Lung (tissue), 17 donors: ENCODE measurements at places on chromosomes 11 and 22.

DNA sequence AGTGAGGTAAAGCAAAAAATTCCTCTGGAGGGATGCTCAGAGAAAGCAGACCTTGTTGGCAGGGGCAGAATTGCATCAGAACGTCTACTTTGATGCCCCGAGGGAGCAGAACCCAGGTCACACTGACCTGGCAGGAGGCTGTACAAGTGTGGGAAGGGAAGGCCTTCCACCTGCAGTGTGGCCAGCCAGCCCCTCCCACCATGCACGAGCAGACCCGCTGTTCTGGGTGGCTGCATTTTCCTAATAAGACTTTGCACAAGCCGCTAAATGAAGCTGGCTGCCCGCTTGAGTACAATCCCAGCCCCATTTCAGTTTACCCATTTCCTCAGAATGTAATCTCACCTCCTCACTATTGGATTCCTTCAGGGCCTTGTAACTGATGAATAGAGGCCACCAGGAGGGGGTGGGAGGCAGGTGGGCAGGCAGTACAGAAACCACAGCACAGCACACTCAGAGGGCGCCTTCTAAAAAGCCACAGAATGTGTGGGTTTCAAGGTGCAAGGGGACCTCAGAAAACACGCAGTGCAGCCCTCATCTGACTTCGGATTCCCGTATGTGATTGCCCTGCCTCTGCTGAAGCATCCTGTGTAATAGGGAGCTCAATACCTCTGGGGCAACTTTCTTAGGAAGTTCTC lies 316.6 kb downstream of the OPCML start:
- DNase-seq: no peak

GRCh38 chr11:110962921-110963320 lies 250.7 kb upstream of the ARHGAP20 start:
- peak; percentile 16 for DNase-seq

GRCh38 chr11:84922836-84923235 lies 704.3 kb downstream of the DLG2 start:
- DNase-seq: no peak

DNA sequence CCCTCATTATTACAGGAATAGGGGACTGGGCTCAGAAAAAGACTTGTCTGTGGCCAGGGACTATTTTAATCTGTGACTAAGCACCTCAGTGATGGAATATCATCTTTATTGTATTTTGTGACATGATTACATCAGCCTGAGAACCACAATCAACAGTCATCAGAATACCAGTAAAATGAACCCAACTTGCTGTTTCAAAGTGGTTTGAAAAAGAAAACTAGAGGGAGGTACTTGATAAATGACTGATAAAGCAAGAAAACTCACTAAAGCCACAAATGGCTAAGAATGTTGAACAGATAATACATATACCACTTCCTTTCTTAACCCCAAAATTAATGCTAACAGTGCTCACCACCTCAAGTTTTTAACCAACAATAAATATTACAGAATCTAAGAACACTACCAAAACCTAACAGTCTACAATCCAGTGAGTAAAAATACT lies 155.7 kb downstream of the ATG16L2 start:
- DNase-seq: no peak

DNA sequence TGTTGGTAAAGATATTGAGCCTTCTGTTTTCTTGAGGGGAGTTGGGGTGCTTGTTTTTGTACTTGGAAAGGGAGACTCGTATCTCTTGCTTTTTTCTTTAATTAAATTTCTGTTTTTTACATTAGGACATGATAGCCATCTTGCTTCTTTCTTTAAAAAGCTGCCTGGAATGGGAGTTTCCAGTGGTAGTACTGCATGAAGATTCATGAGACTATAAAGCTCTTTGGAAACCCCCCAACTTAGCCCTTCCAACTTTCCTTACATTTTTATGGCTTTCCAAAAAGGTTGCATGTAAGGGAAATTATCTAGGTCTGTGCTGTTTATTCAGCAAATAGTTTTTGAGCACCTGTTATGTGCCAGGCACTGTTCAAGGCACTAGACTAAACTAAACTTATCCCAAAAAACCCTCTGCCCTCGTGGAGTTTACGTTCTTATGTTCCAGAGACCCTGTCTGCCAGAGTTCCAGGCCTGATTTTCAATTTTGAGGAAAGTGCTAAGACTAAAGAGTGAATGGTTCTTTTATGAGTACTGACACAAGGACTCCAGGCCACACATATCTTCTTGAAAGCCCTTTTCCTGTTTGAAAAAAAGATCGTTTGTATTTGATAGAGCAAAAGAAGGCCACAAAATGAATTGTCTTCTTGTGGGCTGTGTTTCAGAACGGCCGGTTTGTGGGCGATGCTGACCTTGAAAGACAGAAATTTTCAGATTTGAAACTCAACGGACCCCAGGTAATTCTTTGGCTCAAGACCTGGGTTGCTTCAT lies 31.9 kb downstream of the CTNND1 start:
- DNase-seq: no peak

DNA sequence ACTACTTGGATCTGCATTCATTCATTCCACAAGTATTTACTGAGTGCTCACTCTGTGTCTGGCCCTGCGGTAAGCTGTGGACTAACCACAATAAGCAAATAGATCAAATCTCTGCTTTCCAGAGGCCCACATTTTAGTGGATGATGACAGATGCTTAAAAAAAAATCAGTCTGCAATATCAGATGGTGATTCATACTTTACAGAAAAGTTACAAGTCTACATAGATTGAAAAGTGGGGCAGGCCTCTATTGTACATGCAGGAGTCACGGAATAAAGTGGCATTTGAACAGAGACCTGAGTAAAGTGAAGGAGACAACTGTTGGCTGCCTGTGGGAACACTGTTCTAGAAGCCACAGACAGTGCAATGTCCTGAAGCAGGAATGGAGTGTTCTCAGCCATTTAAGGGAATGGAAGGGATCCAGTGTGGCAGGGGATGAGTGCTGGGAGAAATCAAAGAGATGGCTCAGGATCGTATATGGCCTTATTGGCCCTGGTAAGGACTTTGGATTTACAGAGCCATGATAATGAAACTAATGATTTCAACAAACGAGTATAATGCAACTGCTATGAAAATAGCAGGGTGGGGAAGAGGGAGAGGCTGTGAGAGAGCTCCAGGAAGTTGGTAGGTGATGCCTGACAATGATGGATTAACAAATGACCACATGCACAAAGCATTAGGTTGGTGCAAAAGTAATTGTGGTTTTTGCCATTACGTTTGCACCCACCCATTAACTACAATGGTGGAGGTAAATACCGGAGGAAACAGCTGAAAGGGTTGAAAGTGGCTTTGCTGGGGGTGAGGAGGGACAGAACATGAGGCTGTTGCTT lies 31.1 kb downstream of the TMEM45B start:
- DNase-seq: peak; percentile 47

- no peak for DNase-seq
Observed at GRCh38 chr11:116199182-116199581, 573.6 kb downstream of the BUD13 start.

DNA sequence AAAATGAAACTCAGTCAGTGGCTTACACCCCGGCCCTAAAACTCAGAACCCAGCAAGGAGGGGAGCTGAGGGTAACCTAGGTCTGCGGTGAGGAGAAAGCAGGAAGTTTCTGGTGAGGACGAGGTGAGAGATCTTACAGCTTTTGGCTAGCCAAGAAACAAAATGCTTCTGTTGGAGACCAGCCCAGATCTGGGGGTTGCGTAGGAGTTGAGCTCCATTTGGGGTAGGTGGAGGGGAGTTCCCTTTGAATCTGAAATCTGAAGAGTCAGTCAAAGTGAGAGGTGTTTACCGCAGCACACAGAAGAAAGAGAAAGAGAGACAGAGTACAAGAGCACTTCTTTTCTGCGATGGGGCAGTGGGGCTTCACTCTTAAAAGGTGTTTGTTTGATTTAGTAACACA lies 29.6 kb downstream of the EHF start:
- DNase-seq: peak; percentile 64

DNA sequence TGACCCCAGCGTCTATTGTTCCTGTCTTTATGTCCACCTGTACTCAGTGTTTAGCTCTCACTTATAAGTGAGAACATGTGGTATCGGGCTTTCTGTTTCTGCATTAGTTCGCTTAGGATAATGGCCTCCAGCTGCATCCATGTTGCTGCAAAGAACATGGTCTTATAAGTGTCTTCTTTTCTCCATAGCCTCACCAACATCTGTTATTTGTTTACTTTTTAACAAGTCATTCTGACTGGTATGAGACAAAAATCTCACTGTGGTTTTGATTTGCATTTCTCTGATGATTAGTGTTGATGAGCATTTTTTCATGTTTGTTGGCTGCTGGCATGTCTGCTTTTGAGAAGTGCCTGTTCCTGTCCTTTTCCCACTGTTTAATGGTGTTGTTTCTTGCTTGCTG lies 21.7 kb upstream of the SLN start:
- DNase-seq: no peak
